Activated naive CD4-positive, alpha-beta T cell treated with Interleukin-2 at 50 U/mL for 16 hours (primary cell): ENCODE measurements at places on chromosomes 1 and 21.
A peak's percentile ranks its signal among the peaks of the same experiment; 100 is the strongest.

- DNase-seq = no peak
Observed at GRCh38 chr1:45557422-45557944, 6.9 kb downstream of the AKR1A1 start.

DNA sequence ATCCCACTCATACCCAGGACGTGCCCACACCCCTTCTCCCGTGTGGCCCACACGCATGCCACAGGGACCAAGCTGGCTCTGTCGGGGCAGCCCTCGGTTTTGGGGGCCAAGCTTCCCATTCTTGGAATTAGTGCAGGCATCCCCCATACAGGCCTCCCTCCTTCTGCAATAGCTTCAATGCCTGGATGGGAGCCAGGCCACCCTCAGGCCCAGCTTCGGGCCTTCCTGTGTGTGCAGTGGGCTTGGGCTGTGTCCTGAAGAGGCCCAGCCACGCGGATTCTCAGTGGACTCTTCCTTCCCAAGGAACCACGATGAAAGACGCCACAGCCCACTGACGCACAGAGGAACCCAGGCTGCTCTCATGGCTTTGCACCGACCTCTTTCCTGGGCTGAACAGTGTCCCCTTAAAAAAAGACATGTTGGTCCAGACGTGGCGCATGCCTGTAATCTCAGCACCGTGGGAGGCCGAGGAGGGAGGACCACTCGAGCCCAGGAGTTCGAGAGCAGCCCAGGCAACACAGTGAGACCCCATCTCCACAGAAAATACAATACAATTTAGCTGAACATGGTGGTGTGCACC lies 3.4 kb downstream of the KRTAP10-11 start:
- DNase-seq = no peak

DNA sequence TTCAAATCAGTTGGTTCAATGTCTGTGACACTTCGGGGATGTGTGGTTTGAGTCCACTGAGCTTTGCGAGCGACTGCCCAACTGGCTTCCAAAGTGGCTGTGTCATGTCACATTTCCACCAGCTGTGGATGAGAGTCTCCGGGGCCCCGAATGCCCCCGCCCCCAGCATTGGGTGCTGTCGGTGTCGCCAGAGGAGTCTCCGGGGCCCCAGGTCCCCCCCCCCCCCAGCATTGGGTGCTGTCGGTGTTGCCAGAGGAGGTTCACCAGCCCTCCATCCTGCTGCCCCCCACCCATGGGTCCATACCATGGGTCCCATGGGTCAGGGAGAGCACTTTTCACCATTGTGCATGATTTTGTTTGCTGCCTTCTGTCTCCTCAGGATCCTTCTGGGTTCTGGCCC lies 9.0 kb upstream of the SMYD3 start:
- DNase-seq = no peak

- DNase-seq = no peak
Observed at GRCh38 chr21:32392299-32392879, 423 bp downstream of the URB1 start.

DNA sequence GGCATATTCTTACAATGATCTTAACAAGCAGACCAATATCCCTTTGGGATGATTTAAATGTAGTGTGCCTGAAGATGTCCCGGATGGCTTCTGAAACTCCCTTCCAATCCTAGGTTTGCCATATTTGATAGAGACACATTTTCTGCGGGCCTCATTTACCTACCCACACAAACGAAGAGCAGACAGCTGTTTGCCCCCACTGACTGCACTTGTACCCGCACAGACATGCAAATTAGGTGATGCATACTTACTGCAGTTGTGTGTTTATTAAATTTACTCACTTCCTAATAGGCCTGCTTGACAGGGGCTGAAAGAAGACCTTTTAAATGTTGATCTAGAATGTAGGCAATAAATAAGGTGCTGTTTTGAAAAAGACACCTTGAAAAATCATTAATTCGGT lies 257.9 kb upstream of the RRP15 start:
- DNase-seq = no peak

DNA sequence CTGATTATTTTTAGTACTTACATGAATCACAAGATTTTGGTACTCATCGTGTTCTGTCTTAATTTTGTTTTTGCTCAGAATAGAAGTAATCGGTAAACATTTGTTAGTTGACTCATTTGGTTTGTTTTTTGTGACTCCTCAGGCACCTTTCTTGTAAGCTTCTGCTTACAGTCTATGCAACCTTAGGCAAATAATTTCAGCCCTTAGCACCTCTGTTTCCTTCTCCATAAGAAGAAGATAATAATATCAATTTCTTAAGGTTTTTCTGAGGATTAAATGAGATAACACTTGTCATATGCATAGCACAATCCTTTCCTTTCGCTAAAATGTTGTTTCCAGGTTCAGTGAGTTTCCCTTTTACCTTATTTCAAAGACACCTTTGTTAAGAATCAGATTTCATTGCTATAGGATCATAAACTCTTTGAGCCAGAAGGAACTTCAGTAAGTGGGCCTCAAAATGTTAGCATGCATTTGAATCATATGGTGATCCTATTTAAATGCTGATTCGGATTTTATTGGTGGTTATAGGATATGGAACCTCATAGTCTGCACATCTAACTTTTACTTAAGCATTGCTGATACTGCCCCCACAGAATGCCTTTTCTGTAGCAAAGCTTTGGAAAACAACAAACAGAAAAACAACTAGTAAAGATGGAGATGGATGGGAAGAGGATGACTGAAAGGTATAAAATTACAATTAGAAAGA lies 272.7 kb upstream of the CACYBP start:
- DNase-seq = no peak

DNA sequence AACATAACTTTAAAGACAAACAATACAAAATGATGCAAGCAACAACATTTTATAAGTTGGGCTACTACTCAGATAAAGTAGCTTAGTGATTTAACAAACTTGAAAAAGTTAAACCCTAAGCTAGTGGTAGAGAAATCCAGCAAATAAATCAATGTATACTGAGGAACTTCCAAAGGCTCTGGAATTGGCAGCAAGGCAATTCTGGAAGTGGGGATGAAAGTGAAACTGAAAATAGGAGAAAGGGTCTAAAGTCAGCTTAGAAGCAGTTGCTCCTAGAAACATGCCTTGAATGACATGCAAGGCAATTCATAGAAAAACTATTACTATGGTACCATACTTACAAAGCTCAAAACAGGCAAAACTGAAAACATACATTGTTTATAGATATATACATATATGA lies 90.0 kb upstream of the CAMK1G start:
- DNase-seq = no peak

- no peak for DNase-seq
Observed at GRCh38 chr1:109620401-109620791, 759 bp downstream of the AMPD2 start.

DNA sequence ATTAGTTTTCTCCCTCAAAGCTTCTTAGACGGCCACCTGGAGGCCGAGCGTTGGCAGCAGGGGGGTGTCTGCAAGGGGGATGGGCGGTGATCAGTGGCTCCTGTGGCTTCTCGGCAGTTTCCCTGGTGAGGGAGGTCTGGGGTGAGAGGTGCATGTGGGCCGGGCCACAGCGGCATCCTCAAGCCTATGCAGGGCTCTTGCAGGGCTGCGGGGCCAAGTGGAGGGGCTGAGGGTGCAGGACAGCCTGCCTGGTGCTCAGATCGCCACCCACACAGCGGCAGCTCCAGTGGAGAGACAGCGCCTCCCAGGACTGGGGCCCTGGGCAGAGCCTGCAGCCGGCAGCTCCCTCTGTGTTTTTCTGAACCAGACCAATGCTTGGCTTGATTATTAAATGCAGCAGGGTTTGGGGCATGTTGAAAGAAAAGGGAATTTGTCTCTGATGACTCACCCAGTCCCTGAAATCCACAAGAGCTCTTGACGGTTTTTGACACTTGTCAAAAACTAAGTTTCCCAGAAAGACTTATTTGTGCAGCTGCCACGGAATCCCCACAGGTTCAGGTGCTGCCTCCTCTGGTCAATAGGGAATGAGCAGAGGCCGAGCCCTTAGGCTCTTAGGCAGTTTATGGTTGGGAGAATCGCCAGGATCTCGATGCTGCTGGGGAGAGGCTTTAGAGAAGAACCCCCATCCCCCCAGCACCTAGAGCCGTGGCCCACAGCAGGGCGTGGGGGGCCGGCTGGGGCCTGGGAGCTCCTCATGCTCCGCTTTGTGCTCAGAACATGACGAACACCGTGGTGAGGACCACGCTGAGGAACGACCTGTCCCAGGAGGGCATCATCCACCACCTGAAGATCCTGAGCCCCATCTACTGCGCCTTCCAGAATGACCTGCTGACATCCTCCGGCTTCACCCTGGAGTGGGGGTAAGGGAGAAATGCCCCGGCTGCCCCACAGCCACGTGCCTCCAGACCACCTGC lies 54.7 kb downstream of the UMODL1 start:
- DNase-seq = no peak

DNA sequence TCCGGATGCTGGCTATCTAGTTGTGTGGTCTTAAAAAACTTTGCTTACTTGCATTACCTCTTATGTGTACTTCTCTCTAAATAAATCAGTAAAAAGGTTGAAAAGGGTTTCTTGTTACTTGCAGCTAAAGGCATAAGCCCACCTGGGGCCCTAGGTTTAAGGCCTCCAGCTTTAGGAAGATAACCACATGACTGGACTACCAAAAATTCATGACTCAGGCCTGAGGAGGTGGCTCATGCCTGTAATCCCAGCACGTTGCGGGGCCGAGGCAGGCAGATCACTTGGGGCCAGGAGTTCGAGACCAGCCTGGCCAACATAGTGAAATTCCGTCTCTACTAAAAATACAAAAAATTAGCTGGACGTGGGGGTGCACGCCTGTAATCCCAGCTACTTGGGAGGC lies 142.9 kb downstream of the APP start:
- DNase-seq = no peak

DNA sequence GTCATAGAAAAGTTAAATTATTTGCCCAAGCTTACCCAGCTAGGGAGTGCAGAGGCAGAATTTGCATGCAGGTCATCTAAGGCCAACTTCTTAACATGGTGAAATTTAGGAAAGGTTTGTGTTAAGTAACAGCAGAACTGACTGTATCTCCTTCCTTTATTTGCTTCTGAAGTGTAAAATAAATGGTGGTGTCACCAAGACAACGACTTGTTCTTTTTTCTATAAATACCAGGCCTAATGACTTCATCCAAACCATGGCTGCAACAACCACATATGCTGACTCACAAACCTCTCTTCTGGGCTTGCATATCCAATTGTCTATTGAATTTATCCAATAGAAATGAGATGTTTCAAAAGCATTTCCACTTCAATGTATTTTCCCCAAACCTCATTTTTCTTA lies 19.1 kb downstream of the COL24A1 start:
- no peak for DNase-seq

DNA sequence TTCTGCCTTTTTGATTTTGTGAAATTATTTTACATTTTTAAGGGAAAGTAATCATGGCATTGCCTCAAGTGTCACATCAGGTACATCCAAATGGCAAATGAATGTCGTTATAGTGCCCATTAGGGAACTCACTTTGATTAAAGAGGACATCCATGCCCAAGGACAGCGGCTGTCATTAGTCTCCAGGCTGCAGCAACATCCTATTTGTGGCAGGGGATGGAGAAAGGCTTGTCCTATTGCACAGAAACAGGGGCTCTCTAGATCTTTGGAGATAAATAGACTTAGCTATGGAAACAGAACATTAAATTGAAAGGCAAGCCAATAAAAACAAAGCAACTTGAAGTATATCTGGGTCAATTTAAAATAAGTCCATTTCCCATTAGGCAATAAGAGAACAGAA lies 439.3 kb downstream of the NEGR1 start:
- DNase-seq = no peak

DNA sequence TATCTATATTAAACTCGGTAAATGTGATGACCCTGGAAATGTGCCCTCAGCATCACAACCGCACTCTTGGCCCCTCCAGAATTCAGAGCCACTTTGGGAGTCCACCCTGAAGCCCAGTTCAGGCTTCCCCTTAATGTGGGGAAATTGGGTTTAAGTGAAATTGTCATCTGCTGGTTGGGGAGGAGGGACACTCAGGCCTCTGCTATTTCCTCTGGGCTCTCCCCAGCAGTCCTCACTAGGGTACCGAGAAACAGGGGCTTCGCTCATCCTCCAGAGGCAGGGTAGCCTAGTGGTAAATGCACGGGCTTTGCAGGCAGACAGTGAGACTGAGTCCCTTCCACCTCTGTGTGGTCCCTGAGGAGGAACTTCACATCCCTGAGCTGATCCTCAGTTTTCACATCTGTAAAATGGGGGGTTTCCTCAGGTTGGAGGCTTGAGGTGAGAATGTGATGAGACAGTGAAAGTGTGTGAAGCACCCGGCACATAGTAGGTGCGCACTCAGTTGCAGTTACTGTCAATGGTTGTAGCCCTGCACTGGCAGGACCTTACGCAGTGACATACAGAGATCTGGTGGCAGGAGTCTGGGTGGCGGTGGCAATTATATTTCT lies 14.6 kb upstream of the WNT4 start:
- no peak for DNase-seq

DNA sequence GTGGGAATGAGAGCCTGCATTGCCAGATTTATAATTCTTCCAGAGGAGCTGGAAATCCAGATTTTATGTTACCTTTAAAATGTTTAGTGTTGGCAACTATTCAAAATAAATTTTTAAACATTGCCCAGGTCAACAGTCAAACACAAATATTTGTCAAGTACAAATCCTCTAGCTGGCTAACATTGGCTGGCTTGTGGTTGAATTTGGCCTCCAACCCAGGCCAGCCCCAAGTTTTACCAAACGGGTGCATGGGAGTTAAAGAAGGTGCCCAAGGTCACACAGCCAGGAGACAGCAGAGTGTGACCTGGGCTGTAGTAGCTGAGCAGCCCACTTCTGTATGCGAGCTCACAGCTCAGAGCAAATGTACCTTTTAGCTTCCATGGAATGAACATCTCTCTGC lies 240.6 kb downstream of the DSCAM start:
- no peak for DNase-seq

- peak; percentile 26 for DNase-seq
Observed at GRCh38 chr1:200226268-200226968, 183.4 kb downstream of the ZNF281 start.

- no peak for DNase-seq
Observed at GRCh38 chr1:150110116-150110515, 39.6 kb upstream of the PLEKHO1 start.

DNA sequence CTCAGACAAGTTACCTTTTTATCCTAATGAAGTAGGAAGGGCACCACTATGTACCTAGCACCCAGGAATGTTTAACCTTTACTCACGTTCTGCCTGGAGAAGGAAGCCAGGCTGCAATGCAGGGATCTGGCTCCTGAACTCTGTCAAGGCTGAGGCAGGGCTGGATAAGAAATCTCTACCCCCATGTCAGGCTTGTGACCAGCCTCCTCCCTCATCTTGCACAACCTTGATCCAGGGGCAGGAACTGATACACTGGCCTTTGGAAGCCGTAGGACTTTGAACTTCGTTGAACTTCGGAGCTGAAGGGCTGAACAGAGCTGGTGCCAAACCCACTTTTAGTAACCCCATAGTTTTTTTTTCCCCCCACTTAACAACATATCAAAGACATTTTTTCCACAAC lies 8.0 kb upstream of the AKR1A1 start:
- no peak for DNase-seq

- no peak for DNase-seq
Observed at GRCh38 chr1:77951328-77951727, 27.5 kb downstream of the FUBP1 start.

DNA sequence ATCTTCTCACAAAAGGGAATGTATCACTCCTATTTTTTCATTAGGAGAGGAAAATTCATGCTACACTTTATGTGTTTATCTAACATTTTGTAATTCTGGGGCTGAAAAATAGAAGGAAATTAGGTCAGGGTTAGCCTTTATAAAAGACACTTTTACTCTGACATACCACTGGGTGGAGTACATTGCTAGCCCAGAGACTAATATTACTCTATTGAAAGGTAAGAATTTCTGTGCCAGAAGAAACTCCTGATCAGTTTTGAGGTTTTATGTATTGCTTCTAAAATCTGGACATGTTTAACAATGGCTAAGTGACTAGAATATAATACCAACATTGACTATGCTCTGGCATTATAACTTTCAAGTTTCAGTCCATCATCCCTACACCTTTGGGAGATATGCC lies 724.6 kb downstream of the USP25 start:
- no peak for DNase-seq
